ENCODE measurements at places on chromosomes 4 and X.

GRCh38 chr4:129428454-129428853 lies 332.5 kb downstream of the C4orf33 start:
- DNase-seq: peak; percentile 2

- DNase-seq: no peak
These were observed 17.1 kb downstream of the HERC3 start for GRCh38 chr4:88609387-88609786.

GRCh38 chr4:142539796-142540482 lies 306.2 kb downstream of the INPP4B start:
- no peak for DNase-seq

GRCh38 chr4:178632415-178632814 lies 1190.2 kb upstream of the AGA start:
- DNase-seq: no peak

DNA sequence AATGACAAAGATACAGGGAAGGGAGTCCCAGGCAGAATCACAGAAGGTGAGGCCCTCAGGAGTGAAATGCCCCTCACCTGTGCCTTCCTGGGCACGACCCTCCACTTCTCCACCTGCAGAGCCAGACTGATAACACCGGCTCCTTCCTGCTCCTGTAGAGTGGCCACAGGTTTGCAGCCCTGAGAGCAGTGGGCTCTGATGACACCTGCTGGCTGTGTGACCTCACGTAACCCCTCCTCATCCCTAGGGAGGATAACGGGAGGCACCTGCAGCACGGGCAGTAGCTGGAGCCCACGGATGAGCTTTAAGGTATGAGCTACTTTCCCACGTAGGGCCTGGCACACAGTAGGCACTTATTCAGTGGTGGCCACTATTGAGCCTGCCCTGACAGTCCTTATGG lies 25.5 kb upstream of the MAN2B2 start:
- no peak for DNase-seq

DNA sequence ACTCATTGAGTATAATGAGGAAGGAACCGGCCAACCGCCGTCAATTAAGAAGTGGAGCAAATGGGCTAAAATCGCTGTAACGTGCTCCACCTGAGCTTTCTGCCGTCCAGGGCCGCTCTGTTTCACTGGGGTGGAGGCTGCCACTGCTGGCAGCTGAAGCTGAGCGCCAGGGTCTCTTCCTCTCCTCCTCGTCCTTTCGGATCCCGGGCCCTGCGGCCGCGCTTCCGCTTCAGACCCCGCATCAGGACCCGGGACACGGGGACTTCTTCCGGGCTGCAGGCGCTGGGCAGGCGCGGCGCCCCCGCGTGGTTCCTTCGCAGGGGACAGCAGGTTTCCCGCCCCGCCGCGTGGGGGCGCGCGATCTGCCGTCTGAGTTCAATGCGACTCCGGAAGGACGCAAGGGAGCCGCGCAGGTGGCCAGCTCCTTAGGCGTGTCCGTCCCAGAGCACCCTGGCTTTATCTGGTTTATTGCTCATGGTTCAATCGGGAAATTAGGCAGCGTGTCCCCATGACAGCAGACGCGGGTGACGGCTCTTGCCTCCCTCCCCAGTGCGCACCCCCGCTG lies 519.8 kb downstream of the TRIML1 start:
- DNase-seq: no peak
